Osteoblast (primary cell): ENCODE measurements at places on chromosomes 1 and 21. TPM values are rescaled to one million over a fixed set of nuclear protein-coding genes. Genes with fewer than 3 reads are reported as not detected.

Gene CD164L2
- not detected in 2 replicates for total RNA-seq

Gene CEP85
- total RNA-seq: 8.0 and 9.1 TPM in 2 replicates

Gene GPR153
- total RNA-seq: 2.9 and 4.0 TPM in 2 replicates

Gene KCNE2
- total RNA-seq: not detected in 2 replicates

Gene LSM10
- 4.4 and 6.2 TPM in 2 replicates for total RNA-seq

Gene IL22RA1
- under 0.01 TPM in 2 replicates for total RNA-seq

Gene PRAMEF18
- not detected in 2 replicates for total RNA-seq

Gene FPGT
- 16.3 and 19.2 TPM in 2 replicates for total RNA-seq

Gene REN
- total RNA-seq: not detected in 2 replicates

Gene ABCD3
- 30.1 and 30.4 TPM in 2 replicates for total RNA-seq

Gene GPR37L1
- not detected in 2 replicates for total RNA-seq

Gene AIRE
- not detected in 2 replicates for total RNA-seq

Gene PCBP3
- total RNA-seq: 1.1 and 1.2 TPM in 2 replicates

Gene CPLANE2
- 9.4 and 14.1 TPM in 2 replicates for total RNA-seq

Gene MMP23B
- total RNA-seq: 0.59 and 1.1 TPM in 2 replicates

Gene RNU1-4
- total RNA-seq: under 0.01 TPM in 1 of 2 replicates, not detected in the other

Gene DPT
- 2.4 and 4.3 TPM in 2 replicates for total RNA-seq

Gene KCNJ9
- not detected in 2 replicates for total RNA-seq

Gene VAV3
- total RNA-seq: 0.59 and 0.72 TPM in 2 replicates

Gene LCE2C
- total RNA-seq: not detected in 2 replicates

Gene VASH2
- total RNA-seq: 1.1 and 2.1 TPM in 2 replicates

Gene KIAA0319L
- 44.9 and 48.9 TPM in 2 replicates for total RNA-seq

Gene CDC14A
- total RNA-seq: 6.5 and 6.9 TPM in 2 replicates

Gene LAPTM5
- 0.72 and 1.8 TPM in 2 replicates for total RNA-seq

Gene PLOD1
- 242 and 281 TPM in 2 replicates for total RNA-seq

Gene OPRD1
- not detected in 2 replicates for total RNA-seq

Gene ADGRB2
- total RNA-seq: 5.8 and 7.4 TPM in 2 replicates

Gene TFF1
- not detected in 2 replicates for total RNA-seq

Gene SPRR3
- not detected in 2 replicates for total RNA-seq

Gene ADAMTS4
- total RNA-seq: 1.4 and 3.5 TPM in 2 replicates

Gene MR1
- total RNA-seq: 29.3 and 33.0 TPM in 2 replicates

Gene KLHL12
- total RNA-seq: 23.2 and 28.0 TPM in 2 replicates

Gene RASAL2
- 59.4 and 61.3 TPM in 2 replicates for total RNA-seq

Gene DBT
- total RNA-seq: 6.9 and 8.0 TPM in 2 replicates

Gene GJC2
- 0.88 and 1.4 TPM in 2 replicates for total RNA-seq

Gene SYDE2
- 13.0 and 13.8 TPM in 2 replicates for total RNA-seq

Gene OR2L13
- under 0.01 TPM in 1 of 2 replicates, not detected in the other for total RNA-seq

Gene C1orf185
- not detected in 2 replicates for total RNA-seq

Gene DISC1
- total RNA-seq: 10.3 and 11.9 TPM in 2 replicates

Gene CHIA
- not detected in 2 replicates for total RNA-seq

Gene WLS
- total RNA-seq: 54.3 and 65.1 TPM in 2 replicates

Gene PRUNE1
- total RNA-seq: 8.3 and 11.6 TPM in 2 replicates

Gene NUDT4B
- 51.6 and 75.6 TPM in 2 replicates for total RNA-seq

Gene LMOD1
- 17.1 and 21.7 TPM in 2 replicates for total RNA-seq

Gene TMEM269
- under 0.01 TPM in 2 replicates for total RNA-seq

Gene LDLRAD1
- not detected in 2 replicates for total RNA-seq

Gene SLC66A1
- 30.9 and 32.6 TPM in 2 replicates for total RNA-seq

Gene ZDHHC18
- 6.2 and 7.6 TPM in 2 replicates for total RNA-seq

Gene PTPRU
- total RNA-seq: 9.4 and 16.2 TPM in 2 replicates

Gene RAB3B
- total RNA-seq: 14.5 and 21.2 TPM in 2 replicates

Gene PADI2
- under 0.01 and 0.29 TPM in 2 replicates for total RNA-seq

Gene S100B
- 0.29 and 1.4 TPM in 2 replicates for total RNA-seq

Gene SPRR5
- total RNA-seq: not detected in 2 replicates

Gene PLA2G2A
- total RNA-seq: not detected in 2 replicates

Gene RERE
- 53.0 and 55.0 TPM in 2 replicates for total RNA-seq

Gene PRAMEF2
- not detected in 2 replicates for total RNA-seq

Gene VHLL
- not detected in 2 replicates for total RNA-seq
